ENCODE measurements at places on chromosomes 4 and X.

DNA sequence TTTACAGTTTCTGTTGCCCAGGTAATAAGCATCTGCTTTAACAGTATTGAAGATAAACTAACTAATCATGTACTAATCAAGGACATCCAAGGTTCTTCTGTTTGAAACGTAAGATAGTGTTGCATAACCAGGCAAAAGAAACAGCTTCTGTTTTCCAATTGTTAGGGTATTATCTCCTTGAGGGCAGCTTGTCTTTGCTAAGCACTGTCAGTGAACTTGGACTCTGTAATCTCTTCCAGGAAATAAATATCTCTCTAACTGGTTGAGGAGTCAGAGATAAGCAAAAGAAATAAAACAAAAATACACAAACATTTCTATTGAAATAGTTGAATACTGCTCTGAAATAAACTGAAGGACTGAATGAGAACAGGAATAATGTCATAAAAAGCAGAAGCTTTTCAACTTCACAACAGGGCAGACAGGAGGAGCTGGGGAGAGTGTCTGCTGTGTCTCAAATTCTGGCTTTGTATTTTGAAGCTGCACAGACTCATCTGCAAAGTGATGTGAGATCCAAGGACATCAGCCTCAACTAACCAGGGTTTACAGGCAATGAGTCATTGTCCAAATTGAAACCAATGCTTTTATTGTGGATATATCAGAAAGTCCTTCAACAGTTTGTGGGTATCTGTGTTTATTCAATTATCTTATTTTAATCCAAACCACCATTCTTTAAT, 1253.0 kb upstream of the PCDH7 start:
- DNase-seq: no peak

DNA sequence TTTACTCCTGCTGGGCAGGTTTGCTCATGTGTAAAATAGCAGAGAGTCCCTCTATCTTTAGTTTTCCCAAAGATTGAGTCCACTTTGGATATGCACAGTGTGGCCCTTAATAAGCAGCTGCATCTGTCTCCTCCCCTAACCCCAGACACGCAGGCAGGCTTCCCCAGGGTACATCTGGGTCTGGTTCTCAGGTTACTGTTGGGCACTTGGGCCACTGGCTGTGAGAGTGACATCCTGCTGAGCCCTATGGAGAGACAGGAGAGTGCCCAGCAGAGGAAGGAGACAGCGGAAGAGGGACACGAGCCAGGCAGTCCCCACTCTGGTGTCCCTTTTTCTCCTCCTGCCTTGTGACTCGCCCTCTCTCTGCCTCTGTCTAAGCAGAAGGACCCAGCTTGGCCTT, 16.0 kb downstream of the XK start:
- DNase-seq: no peak

- no peak for DNase-seq
These were observed 107.5 kb upstream of the ENPEP start for GRCh38 chr4:110368409-110368808.

GRCh38 chrX:103608306-103608963, 672 bp downstream of the TCEAL3 start:
- DNase-seq: no peak

GRCh38 chr4:7857238-7857701, 82.4 kb downstream of the AFAP1 start:
- DNase-seq: no peak

- DNase-seq: no peak
These were observed 14.3 kb downstream of the JCHAIN start for GRCh38 chr4:70651864-70652506.

DNA sequence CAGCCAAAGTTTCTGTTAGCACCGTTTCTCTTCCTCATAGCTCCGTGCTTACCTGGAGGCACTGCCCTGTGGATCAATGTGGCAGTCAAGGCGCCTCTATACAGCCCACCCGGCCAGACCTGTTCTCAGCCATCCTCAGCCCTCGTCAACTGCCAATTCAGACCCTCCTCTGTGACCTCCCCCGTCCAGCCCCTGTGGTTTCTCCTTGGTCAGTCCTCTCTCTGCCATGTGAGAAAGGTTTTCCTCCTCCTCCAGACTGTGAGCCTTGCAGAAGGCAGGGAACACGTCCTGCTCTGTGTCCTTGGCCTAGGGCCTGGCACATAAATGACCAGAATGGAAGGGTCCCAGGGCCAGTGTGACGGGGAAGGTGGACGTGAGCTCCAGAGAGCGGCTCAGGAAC, 174.6 kb upstream of the PSAPL1 start:
- no peak for DNase-seq

DNA sequence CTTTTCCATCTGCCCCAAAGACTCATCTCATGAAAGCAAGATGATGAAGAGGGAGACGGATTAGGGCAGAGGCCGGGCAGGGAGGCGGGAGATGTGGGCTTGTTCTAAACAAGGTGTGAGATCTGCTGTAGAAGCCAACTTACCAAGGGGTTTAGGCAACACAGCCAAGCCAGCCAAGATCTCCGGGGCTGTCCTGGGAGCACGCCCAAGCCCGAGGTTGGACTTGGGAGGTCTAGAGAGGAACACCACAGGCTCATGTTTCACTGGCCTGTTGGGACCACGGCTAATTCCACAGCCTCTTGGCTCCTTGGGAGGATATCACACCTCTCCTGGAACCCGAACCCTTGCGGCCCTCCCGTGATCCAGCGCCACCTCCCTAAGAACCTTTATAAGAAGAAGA, 171.4 kb downstream of the CRLF2 start:
- DNase-seq: no peak

DNA sequence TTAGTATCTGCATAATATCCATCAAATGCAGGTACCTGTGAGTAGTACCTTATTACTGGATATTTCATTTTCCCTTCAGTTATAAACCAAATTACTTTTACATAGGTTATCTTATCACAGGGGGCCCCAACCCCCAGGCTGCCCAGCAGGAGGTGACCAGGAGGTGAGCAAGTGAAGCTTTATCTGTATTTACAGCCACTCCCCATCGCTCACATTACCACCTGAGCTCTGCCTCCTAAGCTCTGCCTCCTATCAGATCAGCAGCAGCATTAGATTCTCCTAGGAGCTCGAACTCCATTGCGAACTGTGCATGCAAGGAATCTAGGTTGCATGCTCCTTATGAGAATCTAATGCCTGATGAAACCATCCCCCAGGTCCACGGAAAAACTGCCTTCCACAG, 6.3 kb downstream of the PRSS12 start:
- DNase-seq: no peak

GRCh38 chr4:171517883-171518282, 295.3 kb upstream of the GALNTL6 start:
- no peak for DNase-seq

DNA sequence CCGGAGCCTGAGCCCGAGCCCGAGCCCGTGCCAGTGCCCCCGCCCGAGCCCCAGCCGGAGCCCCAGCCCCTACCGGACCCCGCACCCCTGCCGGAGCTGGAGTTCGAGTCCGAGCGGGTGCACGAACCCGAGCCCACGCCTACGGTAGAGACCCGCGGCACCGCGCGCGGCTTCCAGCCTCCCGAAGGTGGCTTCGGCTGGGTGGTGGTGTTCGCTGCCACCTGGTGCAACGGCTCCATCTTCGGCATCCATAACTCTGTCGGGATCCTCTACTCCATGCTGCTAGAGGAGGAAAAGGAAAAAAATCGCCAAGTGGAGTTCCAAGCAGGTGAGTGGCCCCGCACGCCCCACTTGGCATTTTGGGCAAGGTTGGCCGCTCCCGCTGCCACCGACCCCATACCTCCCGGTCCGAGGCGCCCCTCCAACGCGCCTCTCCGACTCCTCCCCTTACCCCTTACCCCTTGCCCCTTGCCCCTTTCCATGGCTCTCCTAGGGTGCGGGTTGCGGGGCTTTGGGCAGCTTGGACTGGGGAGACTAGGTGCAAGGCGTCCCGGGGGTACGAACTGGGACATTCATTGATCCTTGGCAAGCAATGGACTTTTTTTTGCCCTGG, 553 bp downstream of the SLC16A2 start:
- no peak for DNase-seq

Measured in amygdala (tissue), 56 donors.